ENCODE measurements at places on chromosomes 2 and 18. TPM values are rescaled to one million over a fixed set of nuclear protein-coding genes. Genes with fewer than 3 reads are reported as not detected.

DNA sequence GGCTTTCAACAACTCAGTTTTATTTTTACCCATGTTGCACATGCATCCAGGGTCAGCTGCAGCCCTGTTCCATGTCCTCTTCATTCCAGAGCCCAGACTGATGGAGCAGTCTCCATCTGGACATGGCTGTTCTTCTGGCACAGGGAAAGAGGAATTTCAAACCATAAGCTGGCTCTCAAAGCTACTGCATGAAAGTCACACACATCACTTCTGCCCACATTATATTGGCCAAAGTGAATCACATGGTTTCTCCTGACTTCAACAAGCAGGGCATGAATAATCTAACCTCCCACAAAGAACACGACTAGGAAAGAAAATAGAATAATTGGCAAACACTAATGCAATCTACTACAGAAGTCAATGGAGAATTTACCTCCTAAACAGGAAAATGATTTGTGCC lies 94.2 kb downstream of the FTCDNL1 start:
- no peak for DNase-seq
- no peaks in the 10 kb centered on the region for H3K4me1 ChIP-seq
- H3K27ac ChIP-seq, result no peak overlapping the region
- peaks cover 13% of the 10 kb centered on the region for H3K27me3 ChIP-seq
- no peak overlapping the region for H3K4me3 ChIP-seq

DNA sequence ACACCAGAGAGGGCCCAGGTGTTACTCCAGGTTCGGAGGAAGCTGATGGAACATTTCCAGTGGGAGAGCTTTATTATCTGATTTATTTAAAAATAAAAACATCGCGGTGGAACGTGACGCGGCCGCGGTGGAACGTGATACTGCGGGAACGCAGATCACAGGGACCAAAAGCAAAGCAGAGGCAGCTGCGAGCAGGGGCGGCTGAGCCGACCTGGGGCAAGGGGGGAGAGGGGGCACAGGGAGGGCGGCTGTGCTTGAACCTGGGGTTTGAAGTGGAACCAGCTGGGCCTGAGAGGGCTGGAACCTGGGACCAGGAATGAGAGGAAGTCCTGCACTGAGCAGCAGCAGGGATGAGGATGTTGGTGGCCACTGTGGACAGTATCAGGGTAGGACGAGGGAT lies 583.5 kb upstream of the SALL3 start:
- no peaks in the 10 kb centered on the region for H3K36me3 ChIP-seq
- no peaks in the 10 kb centered on the region for H3K27me3 ChIP-seq
- H3K4me1 ChIP-seq, result no peaks in the 10 kb centered on the region
- no peak for DNase-seq
- no peak overlapping the region for H3K4me3 ChIP-seq

GRCh38 chr18:13525381-13526029 lies 200.9 kb downstream of the FAM210A start:
- no peak for DNase-seq
- no peaks in the 10 kb centered on the region for H3K36me3 ChIP-seq
- H3K27me3 ChIP-seq, result no peaks in the 10 kb centered on the region

- H3K27ac ChIP-seq, result no peak overlapping the region
- no peaks in the 10 kb centered on the region for H3K27me3 ChIP-seq
- H3K36me3 ChIP-seq, result no peaks in the 10 kb centered on the region
- H3K4me1 ChIP-seq, result no peaks in the 10 kb centered on the region
Observed at GRCh38 chr2:126681505-126681904, 25.5 kb downstream of the GYPC start.

DNA sequence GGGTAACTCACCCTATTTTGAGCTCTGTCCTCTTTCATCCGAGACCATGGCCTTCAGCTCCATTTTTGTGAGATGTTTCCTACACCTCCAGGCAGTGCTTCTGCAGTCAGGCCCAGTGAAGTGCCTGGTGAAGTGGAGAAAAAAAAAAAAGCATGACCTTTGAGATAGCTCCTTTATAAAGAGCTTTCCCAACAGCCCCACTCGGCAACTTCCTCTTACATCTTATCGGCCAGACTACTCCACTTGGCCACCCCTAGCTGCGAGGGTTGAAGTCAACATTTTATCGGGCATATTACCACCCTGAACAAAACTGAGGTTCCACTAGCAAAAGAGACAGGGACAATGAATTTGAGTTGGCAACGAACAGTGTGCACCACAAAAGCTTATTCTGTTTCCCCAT lies 124.8 kb upstream of the RNF152 start:
- no peaks in the 10 kb centered on the region for H3K36me3 ChIP-seq
- H3K4me1 ChIP-seq, result no peaks in the 10 kb centered on the region
- H3K4me3 ChIP-seq, result no peak overlapping the region
- no peaks in the 10 kb centered on the region for H3K27me3 ChIP-seq
- peak overlapping the region; percentile 62 for H3K27ac ChIP-seq
- no peak for DNase-seq

UGT1A7 gene
- total RNA-seq, result not detected

All from heart right ventricle (tissue), 16 donors.